Neural crest cell (in vitro differentiated cells): ENCODE measurements at places on chromosomes 6 and 20.
A peak's percentile ranks its signal among the peaks of the same experiment; 100 is the strongest.

- DNase-seq, result no peak
These were observed 13.1 kb downstream of the ITPR3 start for GRCh38 chr6:33634161-33634727.

DNA sequence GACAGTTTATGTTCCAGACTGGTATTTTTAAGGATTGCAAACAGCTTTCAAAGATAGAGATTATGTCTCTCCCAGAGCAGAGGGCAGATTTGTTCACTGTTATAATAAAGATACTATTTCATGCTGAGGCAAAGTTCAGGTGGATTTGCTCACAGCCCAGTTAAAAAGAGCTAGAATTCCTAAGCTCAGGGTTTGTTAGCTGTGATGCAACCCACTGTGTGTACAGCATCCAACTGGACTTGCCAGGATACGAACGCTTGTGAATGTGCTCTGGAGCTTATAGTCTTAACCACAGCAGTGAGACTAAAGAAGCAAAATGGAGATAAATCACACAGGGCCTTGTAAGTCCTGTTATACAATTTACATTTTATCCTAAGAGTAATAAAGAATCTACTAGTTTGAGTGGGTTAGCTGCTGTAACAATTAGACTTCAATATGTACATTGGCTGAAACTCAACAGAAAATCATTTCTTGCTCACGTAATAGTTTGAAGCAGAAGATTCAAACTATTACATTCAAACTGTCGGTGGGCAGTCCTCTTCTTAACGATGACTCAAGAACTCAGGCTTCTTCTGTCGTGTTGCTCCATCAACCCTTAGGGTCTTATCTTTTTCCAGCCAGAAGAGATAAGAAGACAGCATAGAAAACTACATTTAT lies 204.0 kb upstream of the PLN start:
- no peak for DNase-seq

DNA sequence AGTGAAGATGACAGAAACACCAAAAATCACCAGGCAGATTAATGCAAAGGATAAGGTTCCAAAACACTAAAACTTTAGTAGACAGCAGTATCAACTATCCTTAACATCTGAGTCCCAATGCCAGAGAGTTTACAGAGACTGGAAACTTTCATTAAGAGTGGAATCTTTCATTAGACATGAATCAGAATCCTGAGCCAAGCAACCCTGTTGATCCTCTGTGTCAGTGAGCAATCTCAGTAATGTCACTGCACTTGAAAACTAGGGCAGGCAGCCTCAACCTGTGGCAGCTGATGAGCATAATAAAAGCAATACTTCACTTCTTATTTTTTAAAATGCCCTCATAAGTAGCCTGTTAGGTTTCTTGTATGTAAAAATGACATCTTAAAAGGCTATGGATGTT lies 252.8 kb upstream of the PLN start:
- DNase-seq, result no peak

DNA sequence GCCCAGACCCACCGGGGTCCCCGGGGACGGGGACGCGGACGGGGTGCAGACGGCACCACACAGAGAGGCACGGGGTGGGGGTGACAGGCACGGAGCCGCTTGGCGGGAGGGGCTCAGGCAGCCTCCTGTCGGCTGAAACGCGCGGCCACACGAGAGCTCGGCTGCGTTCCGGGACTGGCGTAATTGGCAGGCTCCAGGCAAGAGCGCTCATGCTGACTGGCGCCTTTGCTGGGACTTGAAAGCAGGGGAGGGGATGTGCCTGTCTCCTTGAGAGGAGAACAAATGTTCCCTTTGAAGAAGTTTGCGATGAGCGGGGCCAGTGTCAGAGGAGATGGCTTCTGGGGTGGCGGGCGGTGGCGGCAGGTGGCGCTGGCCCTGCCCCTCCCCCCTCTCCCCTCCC lies 25.8 kb downstream of the BHLHE23 start:
- peak; percentile 59 for DNase-seq

- no peak for DNase-seq
These were observed 176.6 kb upstream of the KCNK16 start for GRCh38 chr6:39499053-39499452.

DNA sequence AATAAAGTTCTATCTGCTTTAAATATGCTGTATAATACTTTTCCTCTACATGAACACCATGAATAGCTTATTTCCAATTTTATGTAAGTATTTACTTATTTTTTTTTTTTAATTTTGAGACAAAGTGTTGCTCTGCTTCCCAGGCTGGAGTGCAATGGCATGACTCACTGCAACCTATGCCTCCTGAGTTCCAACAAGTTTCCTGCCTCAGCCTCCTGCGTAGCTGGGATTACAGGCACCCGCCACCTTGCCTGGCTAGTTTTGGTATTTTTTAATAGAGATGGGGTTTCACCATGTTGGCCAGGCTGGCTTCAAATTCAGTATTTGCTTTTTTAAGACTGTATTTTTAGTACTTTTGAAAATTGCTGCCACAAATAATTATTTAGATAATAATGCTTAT lies 1365.9 kb downstream of the GRIK2 start:
- no peak for DNase-seq

DNA sequence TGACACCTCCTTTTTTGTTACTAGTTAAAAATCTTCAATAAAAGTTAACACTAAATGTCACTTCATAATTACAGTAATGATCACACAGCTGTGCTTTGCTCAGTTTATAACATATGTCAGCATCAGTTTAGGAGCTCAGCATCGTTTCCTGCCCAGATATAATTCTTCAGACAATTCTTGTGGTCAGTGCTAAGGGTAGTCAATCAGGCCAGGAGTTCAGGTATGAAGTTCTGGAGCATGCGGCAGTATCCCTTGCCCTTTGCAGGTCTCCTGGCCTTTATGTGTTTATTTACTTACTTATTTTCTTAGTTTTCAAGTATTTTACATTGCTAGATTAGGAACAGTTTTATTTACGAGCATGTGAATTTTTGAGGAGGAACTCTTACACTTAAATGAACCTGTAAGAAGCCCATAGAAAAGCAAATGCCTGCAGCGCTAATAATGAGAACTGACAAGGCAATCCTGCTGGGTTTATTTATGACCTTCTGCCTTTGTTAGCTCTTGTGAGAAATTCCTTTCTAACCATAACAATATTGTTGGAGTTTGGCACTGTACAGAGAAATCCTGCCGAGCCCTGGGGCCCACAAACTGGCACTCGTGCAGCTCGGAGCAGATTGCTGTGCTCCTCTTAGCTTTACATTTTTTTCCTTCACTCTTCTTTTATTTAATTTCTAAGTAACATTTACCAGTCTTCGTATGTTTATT lies 252.8 kb downstream of the TMEM242 start:
- DNase-seq, result no peak

GRCh38 chr6:130424710-130425109 lies 58.9 kb downstream of the TMEM200A start:
- DNase-seq, result no peak

- DNase-seq, result no peak
These were observed 115.9 kb downstream of the QKI start for GRCh38 chr6:163530406-163530805.

GRCh38 chr6:153302133-153302532 lies 171.1 kb upstream of the RGS17 start:
- no peak for DNase-seq

DNA sequence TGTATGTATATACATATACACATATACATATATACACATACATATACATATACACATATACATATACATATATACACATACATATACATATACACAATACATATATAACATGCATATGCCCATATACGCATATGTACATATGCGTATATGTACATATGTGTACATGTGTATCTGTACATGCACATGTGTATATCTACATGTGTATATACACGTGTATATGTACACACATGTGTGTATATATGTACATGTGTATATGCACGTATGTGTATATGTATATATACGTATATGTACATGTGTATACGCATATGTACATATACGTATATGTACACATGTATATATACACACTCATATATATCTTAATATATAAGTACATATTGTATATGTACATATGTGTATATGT lies 60.3 kb downstream of the RGS17 start:
- DNase-seq, result no peak

DNA sequence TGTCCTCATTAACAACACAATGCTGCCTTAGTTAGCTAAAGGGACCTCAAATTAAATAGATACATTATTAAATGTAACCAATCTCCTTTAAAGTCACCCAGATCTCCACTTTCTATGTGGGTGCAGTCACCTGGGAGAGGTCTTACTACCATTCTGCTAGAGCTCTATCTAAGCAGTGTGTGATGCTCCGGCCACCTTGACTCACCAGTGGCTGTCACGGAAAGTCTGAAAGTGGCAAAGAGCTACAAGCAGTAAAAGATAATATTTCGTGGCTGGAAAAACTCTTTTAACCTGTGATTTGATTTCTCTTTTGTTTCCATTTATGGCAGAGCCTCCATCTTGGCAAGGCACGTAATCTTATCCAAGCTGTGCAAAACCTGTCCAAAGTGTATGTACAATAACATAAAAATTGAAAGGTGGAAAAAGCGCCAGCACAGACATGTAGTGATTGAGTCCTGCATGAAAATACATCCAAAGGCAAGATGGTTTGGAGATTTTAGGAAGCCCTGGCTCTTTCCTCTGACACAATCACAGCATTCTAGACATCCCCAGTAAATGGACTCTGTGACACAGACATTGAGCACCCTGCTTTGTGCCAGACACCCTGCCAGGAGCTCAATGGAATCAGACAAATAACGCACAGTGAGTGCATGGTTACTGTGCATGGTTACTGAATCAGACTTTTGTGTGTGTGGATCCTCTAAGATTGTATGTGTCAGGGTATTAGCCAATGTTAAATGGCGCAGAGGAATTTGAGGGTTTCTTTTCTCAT lies 116.6 kb downstream of the ADAT2 start:
- no peak for DNase-seq

DNA sequence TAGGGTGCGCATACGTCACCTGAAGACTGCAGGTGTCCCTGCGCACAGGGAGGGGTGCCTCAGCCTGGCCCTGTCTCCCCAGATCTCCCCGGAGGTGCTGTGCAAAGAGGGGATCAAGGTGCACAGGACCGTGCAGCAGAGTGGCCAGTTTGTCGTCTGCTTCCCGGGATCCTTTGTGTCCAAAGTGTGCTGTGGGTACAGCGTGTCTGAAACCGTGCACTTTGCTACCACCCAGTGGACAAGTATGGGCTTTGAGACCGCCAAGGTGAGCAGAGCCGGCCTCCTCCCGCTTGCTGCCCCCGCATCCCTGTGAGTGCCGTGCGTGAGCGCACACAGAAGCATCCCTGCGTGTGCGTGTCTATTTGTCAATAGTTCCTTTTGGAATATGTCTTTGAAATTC lies 150.7 kb downstream of the DTNBP1 start:
- DNase-seq, result no peak

- DNase-seq, result no peak
These were observed 80.1 kb downstream of the FYN start for GRCh38 chr6:111792914-111793700.

DNA sequence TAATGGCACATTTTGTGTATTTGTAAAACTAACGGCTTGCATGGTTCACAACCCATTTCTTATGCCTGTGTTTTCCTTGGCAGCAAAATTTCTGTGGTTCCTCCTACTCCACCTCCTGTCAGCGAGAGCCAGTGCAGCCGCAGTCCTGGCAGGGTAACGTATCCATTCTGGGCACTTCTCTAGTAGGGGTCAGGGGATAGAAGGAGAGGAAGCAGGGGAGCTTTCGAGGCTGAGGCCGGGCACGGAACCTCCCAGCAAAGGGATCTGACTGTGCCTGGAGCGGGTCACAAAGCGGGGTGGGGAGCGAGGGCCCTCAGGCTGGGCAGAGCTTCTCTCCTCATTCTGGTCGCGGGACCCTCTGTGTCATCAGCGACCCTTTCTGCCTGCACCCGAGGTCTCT lies 58.4 kb downstream of the SYTL3 start:
- DNase-seq, result no peak

- no peak for DNase-seq
These were observed 604.4 kb upstream of the NOX3 start for GRCh38 chr6:156060013-156060412.

- DNase-seq, result no peak
These were observed 20.3 kb downstream of the TTPAL start for GRCh38 chr20:44495802-44496481.

- no peak for DNase-seq
These were observed 102.3 kb upstream of the FOXP4 start for GRCh38 chr6:41443616-41444525.
